ENCODE measurements at places on chromosomes 7 and 10. TPM values are rescaled to one million over a fixed set of nuclear protein-coding genes. Genes with fewer than 3 reads are reported as not detected.

The GRID2IP gene
- total RNA-seq, result 0.21 TPM

The PAX4 gene
- total RNA-seq, result not detected

The ZNF727 gene
- not detected for total RNA-seq

The GPC2 gene
- total RNA-seq, result 2.5 TPM

The TMEM236 gene
- total RNA-seq, result 0.07 TPM

The SH2B2 gene
- 4.0 TPM for total RNA-seq

The BMPR1A gene
- total RNA-seq, result 19.2 TPM

Data from airway epithelial cell (primary cell).